ENCODE measurements at places on chromosomes 16 and 17.

DNA sequence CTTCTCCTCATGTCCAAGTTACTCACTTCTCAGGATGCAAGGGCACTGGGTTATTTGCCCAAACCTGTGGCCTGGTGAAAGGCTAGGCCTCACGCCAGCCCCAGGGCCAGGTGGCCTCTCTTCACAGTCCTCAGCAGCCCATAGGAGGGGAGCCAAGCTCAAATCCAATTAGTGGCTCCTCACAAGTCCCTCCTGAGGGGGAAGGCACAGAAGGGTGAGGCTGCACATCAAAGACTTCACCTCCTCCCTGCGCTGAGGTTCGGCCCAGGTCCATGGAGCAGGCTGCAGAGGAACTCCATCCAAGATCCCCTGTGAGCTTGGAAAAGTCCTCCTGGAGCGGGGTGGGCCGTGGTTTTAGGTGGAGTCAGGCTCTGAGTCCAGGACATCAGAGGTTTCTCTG, 320.0 kb downstream of the FOXL1 start:
- DNase-seq = no peak

- no peak for DNase-seq
Measured at GRCh38 chr17:14011740-14012405, 57.4 kb upstream of the COX10 start.

GRCh38 chr17:76268015-76268749, 3.0 kb downstream of the UBALD2 start:
- peak; percentile 94 for DNase-seq

DNA sequence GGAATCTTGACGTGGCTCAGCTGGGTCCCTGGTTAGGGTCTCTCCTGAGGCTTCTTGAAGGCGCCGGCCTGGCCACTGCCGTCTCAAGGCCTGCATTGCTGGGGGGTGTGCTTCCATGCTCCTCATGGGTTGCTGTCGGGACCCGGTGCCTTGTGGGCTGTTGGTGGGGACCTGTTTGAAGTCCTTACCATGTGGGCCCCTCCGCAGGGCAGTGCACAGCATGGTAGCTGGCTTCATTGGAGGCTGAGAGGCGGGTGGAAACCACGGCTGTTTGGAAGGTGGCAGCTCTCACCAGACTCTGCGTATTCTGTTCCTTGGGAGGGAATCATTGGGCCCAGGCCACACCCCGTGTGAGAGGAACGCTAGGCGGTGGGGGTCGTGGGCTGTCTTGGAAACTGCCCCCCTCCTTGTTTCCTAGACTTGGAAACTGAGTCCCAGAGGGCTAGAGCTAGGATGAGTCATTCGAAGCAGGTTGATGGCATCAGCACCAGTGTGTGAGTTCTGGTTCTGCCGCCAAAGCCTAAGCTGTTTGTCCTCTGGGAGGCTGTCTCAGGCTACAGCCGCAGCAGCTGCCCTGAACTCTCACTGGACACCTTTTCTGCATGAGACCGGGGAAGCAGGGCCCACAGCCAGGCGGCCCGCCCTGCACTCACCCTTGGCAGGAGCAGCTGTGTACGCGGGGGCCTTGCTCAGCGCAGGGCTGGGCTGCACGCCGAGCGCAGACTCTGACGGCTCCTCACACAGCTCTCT, 35.2 kb downstream of the ZNF750 start:
- no peak for DNase-seq

DNA sequence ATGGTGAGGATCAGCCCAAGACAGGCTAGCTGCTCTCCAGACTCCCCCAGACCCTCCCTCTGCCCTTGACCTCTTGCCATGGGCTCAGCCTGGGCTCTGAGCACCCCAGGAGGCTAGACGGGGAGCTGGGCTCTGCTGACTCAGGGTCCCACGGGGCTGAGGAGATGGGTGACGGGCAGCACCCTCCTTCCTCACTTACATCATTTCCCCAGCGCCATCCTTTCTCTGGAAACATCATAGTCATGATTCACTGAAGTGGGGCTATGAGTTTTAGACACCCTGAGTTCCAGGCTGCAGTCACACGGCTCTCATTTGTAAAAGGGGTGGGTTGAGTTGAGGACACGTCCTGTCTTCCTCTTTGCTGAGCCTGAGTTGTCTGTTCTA, 3.0 kb upstream of the ITGAX start:
- DNase-seq = peak; percentile 96

- no peak for DNase-seq
Measured at GRCh38 chr17:44386182-44386525, 3.3 kb downstream of the ITGA2B start.

DNA sequence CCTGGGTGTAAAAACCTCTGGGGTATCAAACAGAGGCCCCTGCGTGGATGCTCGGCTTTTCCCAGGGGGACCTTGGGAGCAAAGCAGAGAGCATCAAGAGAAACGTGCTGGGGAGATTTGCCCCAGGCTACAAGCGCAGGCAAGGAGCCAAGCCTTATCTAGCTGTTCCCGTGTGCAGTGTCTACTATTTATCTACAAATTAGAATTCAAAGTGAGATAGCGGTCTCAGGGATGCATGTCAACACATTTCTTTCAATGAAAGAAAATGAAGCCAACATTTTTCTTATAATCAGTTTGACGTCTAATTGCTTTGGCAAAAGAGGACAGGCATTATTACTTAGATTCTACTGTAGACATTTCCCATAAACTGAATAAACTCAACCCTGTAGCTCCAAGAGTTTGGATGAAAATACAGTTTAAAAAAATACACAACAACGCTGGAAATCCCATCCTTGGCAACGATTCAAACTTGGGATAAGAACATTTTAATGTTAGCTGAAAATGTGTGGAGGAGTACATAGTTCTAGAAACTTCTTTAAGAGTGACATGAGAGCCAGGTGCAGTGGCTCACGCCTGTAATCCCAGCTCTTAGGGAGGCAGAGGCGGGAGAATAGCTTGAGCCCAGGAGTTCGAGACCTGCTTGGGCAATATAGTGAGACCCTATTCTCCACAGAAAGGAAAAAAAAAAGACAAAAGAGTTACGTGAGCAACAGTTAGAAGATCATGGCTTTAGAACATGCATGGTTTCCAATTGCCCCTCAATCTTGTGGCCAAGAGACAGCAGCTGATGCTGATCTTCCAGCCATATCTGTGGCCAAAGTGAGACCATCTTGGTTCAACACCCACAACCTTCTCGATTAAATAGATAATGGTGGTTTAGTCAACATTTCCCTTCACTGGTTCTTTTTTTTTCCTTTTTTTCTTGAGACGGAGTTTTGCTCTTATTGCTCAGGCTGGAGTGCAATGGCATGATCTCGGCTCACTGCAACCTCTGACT, 7.2 kb downstream of the SPNS3 start:
- DNase-seq = no peak

DNA sequence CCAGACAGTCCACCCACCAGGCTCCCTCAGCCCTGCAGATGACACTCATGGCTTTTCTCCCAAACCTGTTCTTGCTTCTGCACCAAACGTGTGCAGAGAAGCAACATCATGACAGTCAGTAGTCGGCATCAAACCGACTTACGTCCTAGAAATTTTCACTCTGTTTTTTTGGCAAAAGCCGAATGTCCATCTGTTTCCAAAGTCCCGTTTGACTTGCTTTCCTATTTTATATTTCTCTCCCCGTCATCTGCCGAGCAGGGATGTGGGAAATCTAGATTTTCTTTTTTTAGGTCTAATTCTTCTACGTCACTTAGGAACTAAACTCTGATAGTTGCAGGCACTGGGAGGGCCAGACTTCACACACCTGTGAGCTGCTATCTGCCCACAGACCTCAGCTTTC, 104.9 kb downstream of the RMI2 start:
- no peak for DNase-seq

DNA sequence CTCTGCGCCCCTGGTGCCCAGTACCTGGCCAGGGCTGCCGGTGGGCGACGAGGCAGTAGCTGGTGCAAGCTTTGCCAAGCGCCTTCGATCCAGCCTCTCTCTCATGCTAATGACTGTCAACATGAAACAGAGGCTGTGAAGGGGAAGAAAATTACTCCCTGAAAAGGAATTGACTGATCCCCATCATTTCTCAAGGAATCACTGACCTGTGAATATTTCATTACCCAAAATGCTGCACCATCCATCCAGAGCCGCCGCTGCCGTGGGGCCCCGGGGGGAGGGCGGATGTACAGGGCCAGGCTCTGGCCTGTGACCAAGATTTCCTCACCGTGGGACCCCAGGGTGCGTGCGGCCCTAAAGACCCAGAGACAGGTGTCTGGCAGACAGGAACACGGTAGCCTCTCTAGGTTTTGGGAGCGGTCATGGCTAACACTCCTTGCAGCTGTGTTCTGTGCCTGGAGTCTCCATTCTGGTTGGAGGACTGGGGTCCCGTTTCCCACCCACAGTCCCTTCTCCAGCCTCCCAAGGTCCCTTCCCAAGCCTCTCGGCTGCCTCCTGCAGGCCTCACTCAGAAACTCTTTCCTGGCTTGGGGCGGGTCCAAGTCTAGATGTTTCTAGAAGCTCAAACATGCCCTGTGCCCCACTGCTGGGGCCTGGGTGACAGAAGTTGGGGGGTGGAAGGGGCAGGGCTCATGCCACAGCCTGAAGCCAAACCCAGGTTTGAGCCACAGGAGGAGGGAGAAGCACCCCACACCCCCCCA, 73.3 kb downstream of the ENGASE start:
- DNase-seq = no peak

- peak; percentile 67 for DNase-seq
Measured at GRCh38 chr17:74271281-74271680, 2.8 kb upstream of the DNAI2 start.

DNA sequence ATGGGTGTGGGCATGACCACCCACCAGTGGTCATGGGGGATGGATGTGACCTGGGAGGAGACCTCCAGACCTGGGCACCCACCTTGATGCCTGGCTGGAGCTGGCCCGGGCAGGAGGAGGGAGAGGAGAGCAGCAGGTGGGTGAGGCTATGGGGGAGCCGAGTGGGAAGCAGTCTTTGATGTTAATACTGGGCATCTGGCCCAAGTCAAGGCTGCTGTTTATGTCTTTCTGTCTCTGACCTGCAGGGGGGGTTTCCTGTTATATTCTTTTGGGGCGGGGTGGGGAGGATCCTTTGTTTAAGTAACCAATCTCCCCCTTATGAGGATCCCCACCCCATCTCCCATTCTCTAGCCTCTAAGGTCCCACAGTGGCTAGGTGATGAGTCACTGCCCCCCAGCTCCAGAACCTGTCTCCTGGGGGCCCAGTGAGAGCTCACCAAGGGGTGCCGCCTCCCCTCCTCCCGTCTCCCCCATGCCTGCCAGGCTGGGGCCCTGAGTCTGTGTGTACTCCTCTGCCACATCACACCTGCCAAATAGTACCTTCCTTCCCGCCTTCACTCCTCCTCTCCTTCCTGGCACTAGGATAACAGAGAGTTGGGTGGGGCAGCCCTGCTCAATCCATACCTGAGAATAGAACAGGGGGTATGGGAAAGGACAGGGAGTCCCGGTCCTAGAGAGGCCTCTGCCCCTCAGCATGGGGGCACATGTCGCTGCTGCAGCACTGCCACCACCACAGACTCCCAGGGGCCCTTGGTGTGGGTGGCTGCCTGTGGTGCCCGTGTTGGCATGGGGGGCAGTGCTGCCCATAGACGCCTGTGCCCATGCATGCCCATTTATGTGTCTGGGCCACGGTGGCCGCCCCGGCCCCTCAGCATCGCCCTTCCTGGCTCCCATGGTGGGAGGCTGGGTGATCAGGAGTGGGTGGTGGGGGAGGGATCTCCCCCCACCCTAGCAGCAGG, 7.3 kb downstream of the THRA start:
- DNase-seq = no peak

GRCh38 chr16:11423315-11424117, 78.3 kb downstream of the RMI2 start:
- DNase-seq = peak; percentile 31

DNA sequence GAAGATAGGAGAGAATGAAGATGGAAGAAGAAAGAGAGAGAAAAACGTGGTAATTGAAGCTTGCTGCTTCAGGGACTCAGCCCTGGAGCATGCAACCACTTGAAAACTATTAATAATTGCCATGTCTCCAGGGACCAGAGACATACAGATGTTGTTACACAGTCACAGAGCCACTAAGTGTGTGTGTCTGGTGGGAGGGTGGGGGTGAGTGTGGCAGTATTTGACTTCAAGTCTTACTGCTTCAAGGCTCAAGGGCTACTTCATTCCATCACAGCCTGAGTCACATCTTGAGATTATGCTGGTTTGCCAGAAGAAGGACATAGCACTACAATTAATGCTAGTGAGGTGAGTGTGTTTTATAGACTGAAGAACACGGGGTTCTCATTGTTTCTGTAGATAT, 202.2 kb downstream of the CDH8 start:
- DNase-seq = no peak

- DNase-seq = peak; percentile 31
Measured at GRCh38 chr16:70433458-70434103, 5.3 kb downstream of the ST3GAL2 start.

DNA sequence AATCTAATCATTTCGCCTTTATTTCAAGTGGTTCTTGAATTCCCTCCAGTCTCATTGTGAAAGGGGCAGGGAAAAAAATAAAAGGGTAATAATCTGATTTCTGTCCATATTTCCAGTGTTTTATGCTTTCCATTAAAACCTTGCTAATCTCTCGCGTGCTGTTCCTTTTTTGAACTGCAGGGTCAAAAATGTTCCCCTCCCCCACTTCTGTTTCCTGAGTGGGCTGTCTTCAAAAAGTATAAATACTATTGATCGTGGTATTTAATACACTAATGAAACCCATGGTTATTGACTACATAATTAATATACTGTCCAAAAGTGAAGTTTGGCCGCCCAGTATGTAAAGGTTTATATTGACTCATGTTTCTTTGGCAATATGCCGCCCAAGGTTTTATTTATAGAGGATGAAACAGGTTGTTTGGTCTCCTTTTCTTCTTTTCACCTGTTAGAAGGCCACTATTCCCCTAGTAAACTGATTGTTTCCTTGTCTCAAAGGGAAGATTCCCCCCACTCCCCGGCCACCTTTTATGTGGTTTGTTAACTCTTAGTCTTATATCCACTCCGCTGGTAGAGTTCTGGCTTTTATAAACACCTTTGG, 69.7 kb downstream of the RPA1 start:
- no peak for DNase-seq

- DNase-seq = peak; percentile 13
Measured at GRCh38 chr16:88596483-88596882, 26.3 kb downstream of the ZC3H18 start.

DNA sequence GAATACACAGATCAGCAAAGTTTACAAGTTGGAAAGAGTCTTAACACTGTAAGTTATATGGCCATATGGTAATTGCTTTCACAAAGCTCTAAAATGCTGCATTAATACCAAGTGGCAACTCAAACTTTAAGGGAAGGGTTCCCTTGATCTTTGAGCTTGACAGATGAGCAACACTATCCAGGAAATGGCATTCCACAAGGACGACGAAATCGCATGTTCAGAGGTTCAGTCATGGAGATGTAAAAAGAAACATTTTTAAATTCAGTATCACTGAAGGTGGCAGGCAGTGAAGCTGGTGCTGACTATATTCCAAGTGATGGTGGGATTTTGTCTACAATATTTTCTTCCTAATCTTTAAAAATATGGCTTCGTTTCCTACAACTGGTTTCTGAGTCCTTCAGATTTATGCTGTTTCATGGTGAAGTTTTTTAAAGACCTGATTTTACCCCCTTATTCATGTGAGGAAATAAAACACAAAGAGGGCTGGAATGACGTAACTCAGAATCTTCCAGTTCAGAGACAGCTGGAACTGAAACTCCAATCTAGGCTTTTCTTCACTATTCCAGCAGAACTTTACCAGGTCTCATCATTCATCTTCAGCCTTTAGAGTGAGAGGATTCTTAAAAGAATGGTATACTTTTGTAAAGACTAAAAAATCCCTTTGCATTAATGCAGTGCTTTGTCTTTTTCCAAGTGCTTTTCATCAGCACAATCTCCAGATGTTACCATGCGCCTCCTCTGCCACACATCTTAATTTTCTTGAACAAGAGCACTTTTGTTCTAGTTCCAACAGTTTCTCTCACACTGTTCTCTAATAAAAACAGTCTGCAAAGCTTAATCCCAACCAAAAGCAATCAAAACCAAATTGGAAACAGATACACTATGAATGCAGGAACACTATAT, 20.2 kb downstream of the CHCT1 start:
- peak; percentile 10 for DNase-seq

All from inflammatory macrophage (primary cell).